ENCODE measurements at places on chromosomes 6 and 20. TPM values are rescaled to one million over a fixed set of nuclear protein-coding genes. Genes with fewer than 3 reads are reported as not detected.

The KAT14 gene
- polyA plus RNA-seq: 6.2 TPM

GRCh38 chr6:101545191-101545590 lies 151.7 kb downstream of the GRIK2 start:
- no peak for DNase-seq

DNA sequence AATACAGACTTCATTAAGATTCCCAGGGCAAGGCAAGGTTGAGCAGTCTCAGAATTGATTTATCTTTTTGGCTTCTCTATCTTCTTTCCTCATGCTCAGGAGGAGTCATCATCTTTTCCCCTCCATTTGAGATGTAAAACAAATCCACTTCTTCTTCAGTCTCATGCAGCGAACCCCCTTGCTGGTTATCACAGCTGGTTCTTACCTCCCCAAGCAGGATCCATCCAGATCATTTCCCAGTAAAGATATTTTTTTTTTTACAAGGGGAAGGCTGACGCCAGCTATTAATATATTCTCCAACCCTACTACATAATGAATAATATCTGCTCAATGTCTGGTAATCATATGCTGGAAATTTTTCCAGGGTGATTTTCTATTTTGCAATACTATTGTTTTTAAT lies 508.9 kb upstream of the NOX3 start:
- DNase-seq: no peak

- no peak for DNase-seq
Measured at GRCh38 chr6:97462938-97463598, 180.1 kb upstream of the MMS22L start.

DNA sequence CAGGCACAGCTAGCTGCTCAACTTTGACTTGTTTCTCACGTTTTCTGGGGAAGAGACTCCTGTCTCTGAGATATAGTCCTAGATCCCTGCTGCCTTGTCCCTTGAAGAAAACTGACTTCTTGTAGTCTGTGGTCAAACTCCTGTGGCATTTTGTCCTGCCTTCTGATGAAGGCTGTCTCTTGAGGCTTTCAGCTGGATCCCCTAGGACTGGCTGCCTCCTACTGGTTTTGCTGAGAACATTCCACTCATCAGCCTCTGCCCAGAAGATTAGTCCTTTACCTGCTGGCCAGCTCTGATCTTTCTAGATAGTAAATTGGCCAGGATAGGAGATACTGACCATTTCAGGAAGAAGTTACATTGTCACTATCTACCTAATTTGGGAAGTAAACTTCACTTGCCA lies 71.9 kb upstream of the CNR1 start:
- peak; percentile 11 for DNase-seq

The SH3BGRL2 gene
- 2.0 TPM for polyA plus RNA-seq

The GPR63 gene
- polyA plus RNA-seq: 0.91 TPM

The CLPSL1 gene
- polyA plus RNA-seq: not detected

The VWA7 gene
- polyA plus RNA-seq: 0.25 TPM

DNA sequence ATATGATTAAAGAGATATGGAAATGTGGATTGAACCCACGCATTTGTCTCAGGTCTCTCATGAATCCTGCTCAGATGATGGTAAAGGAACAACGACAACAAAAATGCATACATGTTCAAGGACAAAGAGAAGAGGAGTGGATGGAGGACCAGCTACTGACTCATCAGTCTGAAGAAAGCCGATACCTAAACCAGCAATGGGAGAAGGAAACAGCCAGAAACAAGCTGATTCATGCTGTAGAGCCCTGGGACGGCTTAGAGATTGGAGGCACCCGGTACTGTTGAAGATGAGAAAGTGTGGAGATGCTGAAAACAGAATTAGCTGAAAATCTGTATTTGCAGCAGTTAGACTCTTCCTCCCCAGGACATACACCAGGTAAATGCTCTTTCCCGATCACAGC lies 14.4 kb upstream of the RIPPLY2 start:
- peak; percentile 57 for DNase-seq

- peak; percentile 89 for DNase-seq
Measured at GRCh38 chr20:10093087-10093591, 58.4 kb downstream of the ANKEF1 start.

GRCh38 chr6:125922322-125922860 lies 34.2 kb upstream of the HINT3 start:
- no peak for DNase-seq

Data from foreskin keratinocyte (primary cell).